Fibroblast of lung (primary cell): ENCODE measurements at places on chromosomes 3 and 15.

DNA sequence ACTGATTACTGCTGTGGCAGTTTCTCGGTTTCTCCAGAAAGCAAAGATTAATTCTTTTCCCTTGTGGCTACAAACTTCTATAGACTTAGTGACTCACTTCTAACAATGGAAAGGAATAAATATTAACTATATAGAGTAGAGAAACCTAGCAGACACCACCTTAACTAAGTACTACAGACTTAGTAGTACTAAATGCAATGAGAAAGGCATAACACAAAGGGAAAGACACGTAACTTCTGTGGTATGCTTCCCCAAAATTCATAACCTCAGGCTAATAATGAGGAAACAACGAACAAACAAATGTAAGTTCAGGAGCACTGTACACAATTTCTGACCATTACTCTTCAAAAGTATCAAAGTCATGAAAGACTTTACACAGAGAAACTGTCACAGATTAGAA, 31.2 kb downstream of the ATG3 start:
- no peak for DNase-seq

DNA sequence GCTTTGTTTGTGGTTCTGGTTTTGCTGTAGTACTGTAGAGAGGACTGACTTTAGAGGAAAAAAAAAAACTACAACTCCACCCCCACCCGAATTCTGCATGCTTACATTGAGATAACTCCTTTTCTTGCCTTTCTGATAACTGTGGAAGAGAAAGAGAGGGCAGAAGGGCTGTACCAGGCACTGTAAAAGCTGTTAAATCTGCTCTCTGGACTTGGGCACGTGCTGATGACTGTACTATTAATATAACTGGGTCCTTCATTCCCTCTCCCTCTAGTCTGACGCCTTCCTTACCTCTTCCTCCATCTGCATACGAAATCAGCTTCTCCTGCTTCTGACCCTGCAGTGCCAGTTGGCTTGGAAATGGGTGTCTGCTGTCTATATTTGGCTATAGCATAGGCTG, 15.0 kb downstream of the MAPKBP1 start:
- DNase-seq: no peak

- no peak for DNase-seq
These were observed at the start of gene ALPK3 for GRCh38 chr15:84816694-84817465. Gene ALPK3 (plus strand): TSS chr15:84817356. CDS start chr15:84817453, 97 bp downstream.

GRCh38 chr3:72177075-72178050, 392.4 kb upstream of the PROK2 start:
- DNase-seq: peak; percentile 74

- no peak for DNase-seq
These were observed 117.8 kb downstream of the LRIG1 start for GRCh38 chr3:66383023-66383422.

DNA sequence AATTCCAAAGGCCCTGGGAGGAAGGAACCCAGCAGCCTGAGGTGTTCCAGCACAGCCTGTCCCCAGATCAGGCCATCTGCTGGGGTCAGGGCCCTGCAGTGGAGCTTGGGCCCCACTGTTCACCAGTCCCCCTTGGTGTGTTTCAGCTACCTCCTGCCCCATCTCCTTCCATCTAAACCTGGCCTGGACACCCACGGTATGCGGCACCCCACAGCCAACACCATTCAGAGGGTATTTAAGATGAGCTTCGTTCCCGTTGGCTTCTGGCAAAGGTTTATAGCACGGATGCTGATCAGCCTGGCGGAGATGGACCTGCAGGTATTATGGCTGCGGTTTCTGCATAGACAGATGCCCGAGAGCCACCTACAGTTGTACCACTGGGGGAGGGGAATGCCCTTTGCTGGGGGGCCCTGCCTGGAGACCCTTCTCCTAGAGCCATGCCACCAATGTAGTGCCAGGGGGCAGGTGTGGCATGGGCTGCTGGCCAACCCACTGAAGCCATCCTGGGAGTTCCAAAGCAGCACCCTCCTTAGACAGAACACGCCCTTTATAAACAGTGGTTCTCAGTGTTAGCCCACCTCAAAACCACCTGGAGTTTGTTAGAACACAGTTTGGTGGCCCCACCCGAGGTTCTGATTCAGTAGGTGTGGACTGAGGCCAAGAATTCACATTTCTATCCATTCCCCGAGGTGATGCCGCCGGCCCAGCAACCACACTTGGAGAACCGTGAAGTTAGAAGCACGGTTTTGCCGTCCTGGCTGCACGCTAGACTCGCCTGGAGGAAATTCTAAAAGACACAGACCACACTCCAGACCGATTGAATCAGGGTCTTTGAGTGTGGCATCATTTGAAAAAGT, 126.9 kb downstream of the LRRK1 start:
- no peak for DNase-seq

DNA sequence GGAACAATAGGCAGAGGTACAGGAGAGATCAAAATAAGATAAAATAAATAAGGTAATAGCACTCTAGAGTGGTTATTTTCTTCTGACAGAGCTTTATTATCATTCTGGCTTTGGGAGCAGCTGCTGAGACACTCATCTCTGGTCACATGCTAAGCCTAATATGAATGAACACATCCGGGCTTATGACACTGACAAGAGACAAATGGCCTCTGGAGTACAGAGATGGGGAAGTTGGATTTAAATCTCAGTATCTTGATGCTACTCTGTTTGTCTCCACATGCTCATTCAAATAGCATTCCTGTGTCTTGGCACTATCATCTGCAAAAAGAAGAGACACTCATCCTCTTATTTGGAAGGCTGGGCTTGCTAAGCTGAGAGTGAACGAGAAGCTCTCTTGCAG, 55.6 kb downstream of the TMEM45A start:
- no peak for DNase-seq

GRCh38 chr15:66783314-66783713, 81.3 kb downstream of the SMAD6 start:
- DNase-seq: no peak

GRCh38 chr15:52645916-52646315, 33.3 kb downstream of the ATOSA start:
- DNase-seq: no peak

DNA sequence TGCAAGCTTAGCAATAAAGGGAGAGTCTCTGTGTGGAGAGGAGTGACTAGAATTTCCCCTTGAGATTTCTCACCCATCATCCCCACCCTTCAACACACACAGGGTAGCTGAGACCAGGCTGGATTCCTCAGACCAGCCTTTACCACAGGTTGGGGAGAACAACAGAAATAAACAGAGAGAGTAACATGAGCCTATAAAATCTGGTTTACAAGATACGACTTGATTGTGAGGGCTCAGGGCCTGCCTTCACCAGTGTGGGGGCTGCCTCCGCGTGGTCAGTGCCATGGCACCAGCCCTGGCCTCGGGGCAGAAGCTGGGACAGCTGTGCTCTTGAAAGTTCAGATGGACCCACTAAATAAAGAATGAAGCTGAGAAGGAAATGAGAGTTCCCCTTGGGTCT, 14.6 kb upstream of the MAGEF1 start:
- DNase-seq: no peak

DNA sequence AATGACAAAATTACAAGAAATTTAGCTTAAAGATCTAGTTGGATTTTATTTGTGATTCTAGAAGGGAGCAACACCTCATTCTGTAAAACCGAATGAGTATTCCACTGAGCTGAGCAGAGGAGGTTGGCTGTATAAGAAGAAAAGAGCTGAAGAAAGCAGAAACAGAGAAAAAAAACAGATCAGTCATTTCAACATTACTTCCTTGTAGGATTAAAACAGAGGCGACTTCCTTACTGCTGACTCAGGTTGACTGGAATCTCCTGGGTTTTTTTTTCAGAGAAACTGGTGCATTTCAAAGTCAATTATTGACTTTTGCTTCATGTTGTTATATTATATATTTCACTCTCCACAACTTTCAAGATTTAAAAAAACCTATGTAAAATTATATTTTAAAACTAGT, 368.1 kb upstream of the UBE2E2 start:
- no peak for DNase-seq

GRCh38 chr3:189822726-189823125, 191.5 kb downstream of the TP63 start:
- DNase-seq: no peak

DNA sequence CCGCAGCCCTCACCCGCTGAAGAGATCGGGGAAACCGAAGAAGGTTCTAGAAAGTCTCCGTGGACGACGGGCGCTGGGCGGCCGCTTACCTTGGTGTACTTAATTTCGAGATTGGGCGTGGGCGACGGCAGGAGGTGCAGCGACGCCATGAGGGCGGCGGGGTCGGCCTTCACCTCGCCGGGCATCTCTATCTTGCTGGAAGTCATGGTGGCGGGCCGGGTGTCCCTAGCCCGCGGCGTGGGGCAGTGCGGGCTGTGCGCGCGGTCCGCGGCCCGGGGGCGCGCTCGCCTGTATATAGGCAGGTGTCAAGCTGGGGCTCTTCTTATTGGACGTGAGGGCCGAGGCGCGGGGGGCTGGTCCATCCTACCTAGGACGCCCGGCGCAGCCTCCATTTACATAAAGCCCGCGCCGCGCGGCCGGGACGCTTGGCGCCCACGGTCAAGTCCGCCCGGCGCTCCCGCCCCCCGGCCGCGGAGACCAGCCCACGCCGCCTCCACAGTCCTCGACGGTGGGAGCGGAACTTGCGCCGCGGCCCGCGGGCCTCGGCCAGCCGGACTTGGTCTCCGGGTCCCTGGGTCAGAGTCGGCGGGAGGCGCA, at the start of gene ALDH1A2:
Gene ALDH1A2 (minus strand): TSS at position 267 of the 597 bp plus-strand sequence. CDS start 61 bp downstream, at position 206.
- DNase-seq: no peak

GRCh38 chr3:32443478-32443877, 51.8 kb downstream of the CMTM7 start:
- peak; percentile 39 for DNase-seq

GRCh38 chr3:45212095-45212468, 14.0 kb downstream of the TMEM158 start:
- no peak for DNase-seq

- no peak for DNase-seq
These were observed 50.8 kb downstream of the SACM1L start for GRCh38 chr3:45739991-45740390.

GRCh38 chr15:57135800-57136199, 217.4 kb downstream of the TCF12 start:
- no peak for DNase-seq

DNA sequence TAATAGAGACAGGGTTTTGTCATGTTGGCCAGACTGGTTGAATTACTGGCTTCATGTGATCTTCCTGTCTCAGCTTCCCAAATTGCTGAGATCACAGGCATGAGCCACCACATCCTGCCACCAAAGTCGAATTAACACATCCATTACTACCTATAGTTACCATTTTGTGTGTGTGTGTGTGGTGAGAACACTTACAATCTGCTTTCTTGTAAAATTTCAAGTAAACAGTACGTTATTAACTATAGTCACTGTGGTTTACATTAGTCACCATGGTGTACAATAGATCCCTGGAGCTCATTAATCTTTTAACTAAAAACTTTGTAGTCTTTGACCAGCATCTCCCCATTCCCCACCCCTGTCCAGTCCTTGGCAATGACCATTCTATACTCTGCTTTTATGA, 270.0 kb downstream of the NAALADL2 start:
- peak; percentile 43 for DNase-seq

DNA sequence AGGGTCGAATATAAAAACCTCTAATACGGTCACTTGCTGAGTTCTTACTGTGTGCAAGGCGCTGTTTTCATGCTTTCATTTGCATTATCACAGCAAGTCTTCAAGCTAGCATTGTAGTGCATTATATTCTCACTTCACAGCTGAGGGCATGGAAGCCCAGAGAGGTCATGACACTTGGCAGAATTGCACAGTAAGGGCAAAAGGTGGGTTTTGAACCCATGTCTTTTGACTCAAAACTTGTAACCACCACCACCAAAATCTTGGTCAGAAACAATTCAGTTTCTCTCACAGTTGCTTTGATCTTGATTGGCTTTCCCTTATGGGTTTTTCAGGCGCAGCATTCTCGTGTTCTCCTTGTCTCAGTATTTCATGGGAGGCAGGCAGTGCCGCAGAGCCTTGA, 371.1 kb downstream of the PTPRG start:
- no peak for DNase-seq

- peak; percentile 18 for DNase-seq
These were observed 8.6 kb downstream of the SPG11 start for GRCh38 chr15:44654858-44655257.

- peak; percentile 81 for DNase-seq
These were observed 3.2 kb downstream of the PTPRG start for GRCh38 chr3:61564395-61565059.

- DNase-seq: no peak
These were observed 350.5 kb downstream of the LRTM1 start for GRCh38 chr3:54577313-54577712.

DNA sequence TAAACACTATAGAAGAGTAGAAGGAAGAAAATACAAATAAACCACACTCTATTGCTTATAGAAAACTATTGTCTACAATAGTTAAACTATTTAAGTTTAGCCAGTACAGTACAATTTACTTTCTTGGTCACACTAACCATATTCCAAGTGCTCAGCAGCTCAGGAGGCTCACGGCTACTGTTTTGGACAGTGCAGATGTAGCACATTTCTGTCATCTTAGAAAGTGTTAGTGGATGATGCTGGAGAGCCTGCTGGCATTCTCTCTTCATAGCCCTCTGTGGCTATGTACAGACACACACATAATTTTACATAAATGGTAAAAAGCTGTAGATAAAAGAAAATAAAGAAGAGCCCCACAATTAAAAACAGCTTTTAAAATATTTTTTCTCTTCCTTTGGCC, 23.8 kb downstream of the NUDT16 start:
- DNase-seq: no peak

DNA sequence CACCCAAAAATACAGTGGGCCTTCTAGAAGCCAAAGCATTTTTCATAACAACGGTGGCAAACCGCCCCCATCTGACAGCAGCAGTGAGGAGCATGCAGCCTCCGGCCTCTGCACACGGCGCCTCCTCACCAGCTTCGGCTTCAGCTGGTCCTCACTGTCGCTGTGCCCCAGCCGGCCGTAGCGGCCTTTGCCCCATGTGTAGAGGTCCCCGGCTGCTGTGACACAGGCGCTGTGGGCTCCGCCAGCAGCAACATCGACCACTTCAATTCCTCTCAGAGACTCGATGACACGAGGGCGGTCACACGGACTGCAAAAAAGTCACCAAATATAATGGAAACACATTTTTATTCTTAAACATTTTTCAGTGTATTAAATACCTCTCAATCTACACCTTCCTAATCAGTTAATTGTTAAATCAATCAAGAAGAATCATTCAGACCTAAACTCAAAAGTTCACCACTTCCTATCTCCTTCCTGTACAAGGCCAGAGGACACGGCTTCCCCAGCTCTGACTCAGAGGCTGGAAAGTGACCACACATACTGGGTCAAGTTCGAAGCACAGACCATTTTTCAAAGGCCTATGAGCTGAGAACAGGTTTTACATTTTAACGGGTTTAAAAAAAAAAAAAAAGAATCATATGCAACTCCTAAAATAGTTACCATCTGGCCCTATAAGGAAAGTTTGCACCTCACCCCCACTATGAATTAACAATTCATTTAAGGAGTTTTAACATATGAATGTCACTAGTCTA, 33.6 kb upstream of the OCA2 start:
- DNase-seq: peak; percentile 70
